ENCODE measurements at places on chromosomes 2 and 18. TPM values are rescaled to one million over a fixed set of nuclear protein-coding genes. Genes with fewer than 3 reads are reported as not detected.

DNA sequence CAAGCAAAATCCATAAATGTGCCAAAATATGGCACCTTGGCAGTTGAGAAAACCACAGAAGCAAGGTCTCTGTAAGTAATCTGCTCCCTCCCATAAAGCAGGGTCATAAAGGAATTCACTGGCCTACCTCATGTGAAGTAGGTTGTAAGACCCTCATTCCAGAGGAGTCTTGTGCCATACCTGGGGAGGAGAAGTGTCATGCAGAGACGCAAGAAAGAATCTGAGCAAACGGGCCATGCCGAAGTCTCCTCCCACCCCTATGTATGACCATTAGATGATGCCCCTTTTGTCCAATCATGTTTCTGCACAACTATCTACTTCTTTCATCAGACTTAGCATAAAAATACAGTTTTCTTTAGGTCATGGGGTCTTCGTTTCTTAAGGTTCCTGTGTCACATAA lies 14.6 kb downstream of the NMUR1 start:
- no peak for DNase-seq

The IWS1 gene
- total RNA-seq: 23.9 TPM

- no peak for DNase-seq
These were observed 36.3 kb downstream of the BMP10 start for GRCh38 chr2:68834737-68835376.

DNA sequence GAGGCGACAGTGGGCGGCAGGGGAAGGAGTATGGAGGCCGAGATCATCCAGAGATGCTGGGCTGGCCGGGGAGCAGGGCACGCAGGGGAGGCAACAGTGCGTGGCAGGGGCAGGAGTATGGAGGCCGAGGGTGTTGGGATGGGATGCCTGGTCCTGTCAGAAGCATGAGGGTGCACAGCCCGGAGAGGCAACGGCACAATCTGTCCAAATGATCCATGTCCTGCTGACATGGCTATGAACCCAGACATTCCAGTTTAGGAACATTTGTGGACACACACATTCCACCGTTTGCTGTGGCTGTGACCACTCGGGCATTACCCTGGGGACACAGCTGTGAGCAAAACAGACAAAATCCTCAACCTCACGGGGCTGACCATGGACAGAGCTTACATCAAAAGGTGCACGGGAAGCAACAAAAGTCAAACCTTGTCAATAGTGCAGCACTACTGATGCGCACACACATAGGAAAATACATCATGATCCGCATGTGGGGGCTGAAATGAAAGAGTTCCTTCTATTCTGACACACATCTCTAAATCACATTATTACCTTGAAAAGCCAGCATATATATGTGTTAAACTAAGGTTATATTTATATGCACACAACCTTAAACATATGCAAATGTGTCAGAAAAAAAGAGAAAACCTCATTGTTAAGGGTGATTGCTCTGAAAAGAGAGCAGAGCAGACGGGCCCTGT lies 144.0 kb upstream of the GPC1 start:
- DNase-seq: no peak

The SPC25 gene
- 0.45 TPM for total RNA-seq

- no peak for DNase-seq
These were observed 166.5 kb downstream of the MTX2 start for GRCh38 chr2:176435729-176436128.

DNA sequence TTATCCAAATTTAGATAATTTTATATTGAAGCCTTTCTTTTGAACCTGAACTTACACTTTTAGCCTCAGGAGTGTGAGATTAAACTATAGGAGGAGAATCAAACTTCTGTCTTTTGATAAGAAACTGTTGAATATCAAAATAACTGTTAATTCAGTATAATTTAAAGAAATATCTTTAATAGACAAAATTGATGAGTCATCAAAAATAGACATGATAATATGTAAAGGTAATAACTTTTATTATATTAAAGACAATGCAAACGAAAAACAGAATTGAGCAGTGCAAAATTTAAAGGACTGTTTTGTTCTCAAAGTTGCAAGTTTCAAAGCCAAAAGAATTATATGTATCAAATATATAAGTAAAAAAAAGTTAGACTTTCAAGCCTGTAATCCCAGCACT lies 2.0 kb upstream of the WDR35 start:
- no peak for DNase-seq

- no peak for DNase-seq
These were observed 36.3 kb upstream of the AP1S3 start for GRCh38 chr2:223873672-223874071.

The ALPI gene
- total RNA-seq: not detected

- DNase-seq: no peak
These were observed 217.3 kb upstream of the ATP5MC3 start for GRCh38 chr2:175398848-175399247.

DNA sequence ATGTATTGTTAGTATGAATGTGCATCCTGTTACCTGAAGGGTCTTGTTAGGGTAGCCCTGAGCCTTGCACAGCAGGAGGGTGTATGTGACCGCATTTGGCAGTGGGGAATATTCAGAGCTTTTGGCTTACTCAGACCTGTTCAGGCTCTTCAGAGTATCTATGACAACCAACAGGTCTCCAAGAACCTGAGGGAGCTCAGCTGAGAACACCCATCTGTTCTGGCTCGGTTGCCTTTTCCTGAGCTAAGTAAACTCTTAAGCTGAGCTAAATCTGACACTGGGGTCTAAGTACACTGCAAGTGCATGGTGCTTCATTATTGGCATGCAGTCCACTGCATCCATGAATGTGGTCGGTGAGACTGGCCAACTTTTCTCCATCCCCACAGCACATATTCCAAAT lies 92.4 kb upstream of the CHST9 start:
- no peak for DNase-seq
